ENCODE measurements at places on chromosomes 4 and X.

GRCh38 chr4:78720994-78721677 is 55.0 kb upstream of the BMP2K start:
- no peak for DNase-seq

DNA sequence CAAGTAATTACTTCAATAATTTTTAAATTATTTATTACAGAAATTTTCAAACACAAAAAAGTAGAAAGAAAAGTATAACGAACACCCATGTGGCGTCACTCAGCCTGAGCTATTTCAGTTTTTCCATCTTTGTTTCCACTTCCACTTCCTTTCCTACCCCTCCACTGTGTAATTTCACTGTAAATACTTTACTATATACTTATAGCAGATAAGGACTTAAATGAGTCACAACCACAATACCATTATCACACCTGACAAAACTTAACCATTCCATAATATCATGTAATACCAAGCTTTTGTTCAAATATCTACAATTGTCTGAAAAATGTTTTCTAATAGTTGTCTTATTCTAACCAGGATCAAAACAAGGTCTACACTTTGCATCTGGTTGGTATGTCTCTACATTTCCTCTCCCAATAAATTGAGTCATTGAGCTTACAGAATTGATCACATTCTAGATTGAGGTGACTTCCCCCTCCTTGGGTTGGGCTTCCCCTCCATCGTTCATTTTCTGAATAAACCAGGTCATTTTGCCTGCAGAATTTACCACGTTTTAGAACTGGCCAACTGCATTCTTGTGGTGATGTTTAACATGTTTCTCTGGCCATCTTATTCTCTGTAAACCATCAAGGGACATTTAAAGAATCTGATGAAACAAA is 48.7 kb downstream of the ATP10D start:
- DNase-seq = no peak

GRCh38 chrX:1542994-1543725 is 6.2 kb upstream of the P2RY8 start:
- no peak for DNase-seq

- DNase-seq = no peak
These were observed 866 bp upstream of the UVSSA start for GRCh38 chr4:1345903-1346780.

GRCh38 chr4:41598580-41598979 is 60.6 kb downstream of the LIMCH1 start:
- DNase-seq = no peak

DNA sequence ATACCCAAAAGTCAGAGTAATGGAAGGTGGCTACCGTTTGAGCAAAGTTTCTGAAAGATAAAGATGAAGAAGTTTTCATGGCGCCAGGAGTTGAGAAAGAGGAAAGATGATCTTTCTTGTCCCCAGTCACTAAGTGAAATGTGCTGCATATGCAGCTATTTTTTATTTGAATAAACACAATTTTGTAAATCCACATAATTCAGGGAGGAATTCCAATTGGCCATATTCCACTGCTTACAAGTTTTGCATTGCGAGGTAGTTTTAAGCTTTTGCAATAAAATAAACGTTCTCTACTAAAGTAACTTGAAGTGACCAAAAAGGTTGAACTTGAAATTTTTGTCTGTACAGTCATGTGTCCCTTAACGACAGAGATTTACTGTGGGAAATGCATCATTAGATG is 139.3 kb upstream of the VCX2 start:
- DNase-seq = no peak
